ENCODE measurements at places on chromosomes 3 and 15.

- peaks cover 31% of the 10 kb centered on the region for H3K4me1 ChIP-seq
- peak overlapping the region; percentile 16 for H3K4me3 ChIP-seq
- peaks cover 11% of the 10 kb centered on the region for H3K27me3 ChIP-seq
Observed at GRCh38 chr3:128317101-128317697, 149.5 kb downstream of the DNAJB8 start.

GRCh38 chr3:126050626-126051025 lies 33.3 kb downstream of the SLC41A3 start:
- peaks cover 12% of the 10 kb centered on the region for H3K4me1 ChIP-seq
- H3K4me3 ChIP-seq = no peak overlapping the region
- peaks cover 11% of the 10 kb centered on the region for H3K36me3 ChIP-seq

DNA sequence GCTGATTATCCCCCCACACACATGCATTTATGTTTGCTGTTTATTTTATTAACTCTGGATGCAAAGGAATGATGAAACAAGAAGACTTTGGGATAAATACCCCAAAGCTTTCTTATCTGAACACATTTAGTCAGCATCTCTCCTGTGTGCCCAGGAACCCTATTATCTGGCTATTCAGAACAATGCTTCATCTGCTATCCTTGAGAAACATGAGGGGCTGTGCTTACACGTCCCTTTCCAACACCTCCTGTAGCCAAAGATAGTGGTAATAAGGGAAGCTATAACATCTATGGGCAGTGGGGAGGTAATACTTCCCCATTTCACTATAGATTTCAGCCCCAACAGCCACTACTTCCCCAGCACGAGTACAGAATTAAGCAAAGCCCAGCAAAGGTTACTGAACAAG lies 94.7 kb downstream of the SSR3 start:
- peaks cover 5% of the 10 kb centered on the region for H3K36me3 ChIP-seq
- no peaks in the 10 kb centered on the region for H3K27me3 ChIP-seq
- peaks cover 2% of the 10 kb centered on the region for H3K4me1 ChIP-seq
- H3K4me3 ChIP-seq = no peak overlapping the region
- DNase-seq = no peak

GRCh38 chr3:53231532-53232511 lies 24.0 kb downstream of the TKT start:
- no peak overlapping the region for H3K27ac ChIP-seq
- H3K27me3 ChIP-seq = peaks cover 6% of the 10 kb centered on the region
- peaks cover 3% of the 10 kb centered on the region for H3K36me3 ChIP-seq
- peaks cover 6% of the 10 kb centered on the region for H3K4me1 ChIP-seq
- DNase-seq = no peak
- H3K4me3 ChIP-seq = no peak overlapping the region

GRCh38 chr15:39139431-39140059 lies 441.3 kb upstream of the THBS1 start:
- H3K4me3 ChIP-seq = peak overlapping the region; percentile 12
- no peaks in the 10 kb centered on the region for H3K36me3 ChIP-seq
- peak overlapping the region; percentile 94 for H3K27ac ChIP-seq
- peaks cover 18% of the 10 kb centered on the region for H3K4me1 ChIP-seq
- peaks cover 1% of the 10 kb centered on the region for H3K27me3 ChIP-seq
